Renal cortical epithelial cell (primary cell): ENCODE measurements at places on chromosomes 13 and 19.

- no peak for DNase-seq
Observed at GRCh38 chr13:46975173-46975572, 78.3 kb upstream of the HTR2A start.

GRCh38 chr13:98476106-98476505 lies 100.8 kb downstream of the STK24 start:
- DNase-seq: no peak

- no peak for DNase-seq
Observed at GRCh38 chr13:112819816-112820215, 130.0 kb downstream of the ATP11A start.

DNA sequence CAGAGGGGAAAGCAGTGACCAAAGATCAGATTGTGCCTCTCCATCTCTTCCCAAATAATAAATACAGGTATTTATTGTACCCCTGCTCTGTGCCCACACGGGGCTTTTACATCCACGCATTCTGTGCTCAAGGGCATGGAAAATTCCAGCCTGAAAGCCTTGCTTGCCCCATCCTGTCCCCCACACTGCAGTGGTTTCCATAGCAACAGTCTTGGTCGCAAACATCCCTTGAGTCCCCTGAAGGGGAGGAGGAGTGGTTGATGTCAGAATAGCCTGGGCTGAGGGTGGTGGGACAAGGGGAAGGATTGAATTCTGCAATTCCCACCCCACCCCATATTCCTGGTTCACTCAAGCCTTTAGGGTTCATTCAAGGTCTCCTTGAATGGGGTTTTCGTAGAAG lies 41.0 kb upstream of the USP29 start:
- no peak for DNase-seq

DNA sequence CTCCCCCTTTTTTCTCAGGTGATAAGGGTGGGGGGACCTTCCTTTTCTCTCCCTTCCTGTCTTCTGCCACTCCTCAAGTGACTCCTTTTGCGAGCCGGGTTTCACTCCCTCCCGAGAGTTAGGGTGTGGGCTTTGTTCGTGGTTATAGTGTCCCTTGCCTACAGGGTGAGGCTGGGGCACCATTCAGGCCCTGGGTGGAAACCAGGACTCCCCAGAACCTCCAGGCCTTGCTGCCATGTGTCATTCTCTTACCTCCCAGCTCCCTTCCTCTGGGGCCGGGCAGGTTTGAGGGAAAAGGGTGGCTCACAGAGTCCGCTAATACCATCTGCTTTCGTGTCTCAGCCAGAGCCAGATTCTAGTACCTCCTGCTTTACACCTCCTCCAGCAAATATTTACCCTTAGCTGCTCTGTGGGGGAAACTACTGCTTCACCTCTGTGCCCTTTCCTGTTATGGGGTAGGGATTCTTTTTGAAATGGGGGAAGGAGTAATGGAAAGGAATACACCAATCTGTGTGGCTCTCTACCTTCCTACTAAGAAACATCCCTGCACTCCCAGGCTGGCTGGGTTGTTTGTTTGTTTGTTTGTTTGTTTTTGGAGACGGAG lies 2.8 kb downstream of the ACTN4 start:
- DNase-seq: no peak

GRCh38 chr13:57784633-57785032 lies 153.1 kb downstream of the PCDH17 start:
- no peak for DNase-seq

DNA sequence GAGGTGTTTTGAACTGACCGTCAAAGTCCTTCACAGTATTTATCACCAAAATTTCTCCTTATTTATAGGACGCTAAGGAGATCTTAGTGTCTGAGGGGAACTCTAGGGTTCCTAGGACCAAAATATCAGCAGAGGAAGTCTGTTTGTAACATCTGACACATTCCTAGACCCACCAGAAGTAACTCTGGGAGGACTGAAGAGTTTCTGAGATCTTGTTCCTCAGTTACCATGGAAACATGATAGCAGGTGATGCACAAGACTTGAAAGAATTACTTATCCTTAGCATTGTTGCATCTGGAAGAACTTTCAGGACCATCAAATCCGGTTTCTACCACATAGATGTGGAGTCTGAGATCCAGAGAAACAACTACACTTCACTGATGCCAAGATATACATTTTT lies 164.6 kb downstream of the IER2 start:
- DNase-seq: no peak

GRCh38 chr19:50843205-50843604 lies 9.8 kb upstream of the KLK15 start:
- no peak for DNase-seq

- DNase-seq: no peak
Observed at GRCh38 chr19:51742789-51743188, 8.9 kb downstream of the FPR1 start.
